Suppressor macrophage (primary cell): ENCODE measurements at places on chromosomes 13 and 19.

- peak; percentile 10 for DNase-seq
These were observed 467 bp upstream of the CLN5 start for GRCh38 chr13:76991432-76991795.

- DNase-seq, result no peak
These were observed 318.4 kb upstream of the OBI1 start for GRCh38 chr13:78977311-78977710.

DNA sequence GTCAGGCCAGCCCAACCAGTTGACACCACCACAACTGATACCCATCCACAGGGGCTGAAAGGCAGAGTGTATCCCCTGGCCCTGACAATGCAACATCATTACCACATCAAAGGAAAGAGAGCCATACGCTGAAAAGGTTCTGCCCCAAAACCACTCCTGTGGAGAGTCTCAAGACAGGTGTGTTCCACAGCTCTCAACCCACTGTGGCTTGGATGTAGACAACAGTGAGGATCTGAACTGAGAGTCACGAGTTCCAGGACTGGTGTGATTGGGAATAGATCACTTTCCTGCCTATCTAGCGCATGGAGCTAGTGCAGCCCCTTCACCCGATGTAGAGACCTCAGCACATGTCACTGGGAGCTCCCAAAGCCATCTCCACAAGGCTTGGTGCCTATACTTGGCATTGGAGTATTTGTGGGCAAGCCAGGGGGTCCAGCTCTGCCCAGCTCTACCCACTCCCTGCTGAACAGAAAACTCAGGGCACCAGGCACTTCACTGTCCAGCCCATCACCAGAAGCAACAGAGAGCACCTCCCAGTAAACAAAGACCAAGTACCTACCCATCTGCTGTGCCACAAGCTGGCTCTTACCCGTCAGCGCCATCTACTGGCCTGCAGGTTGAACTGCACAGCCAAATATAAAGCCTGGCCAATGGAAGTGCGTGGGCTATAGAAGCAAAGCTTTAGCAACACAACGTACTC is 579.5 kb downstream of the UQCRFS1 start:
- DNase-seq, result peak; percentile 80

DNA sequence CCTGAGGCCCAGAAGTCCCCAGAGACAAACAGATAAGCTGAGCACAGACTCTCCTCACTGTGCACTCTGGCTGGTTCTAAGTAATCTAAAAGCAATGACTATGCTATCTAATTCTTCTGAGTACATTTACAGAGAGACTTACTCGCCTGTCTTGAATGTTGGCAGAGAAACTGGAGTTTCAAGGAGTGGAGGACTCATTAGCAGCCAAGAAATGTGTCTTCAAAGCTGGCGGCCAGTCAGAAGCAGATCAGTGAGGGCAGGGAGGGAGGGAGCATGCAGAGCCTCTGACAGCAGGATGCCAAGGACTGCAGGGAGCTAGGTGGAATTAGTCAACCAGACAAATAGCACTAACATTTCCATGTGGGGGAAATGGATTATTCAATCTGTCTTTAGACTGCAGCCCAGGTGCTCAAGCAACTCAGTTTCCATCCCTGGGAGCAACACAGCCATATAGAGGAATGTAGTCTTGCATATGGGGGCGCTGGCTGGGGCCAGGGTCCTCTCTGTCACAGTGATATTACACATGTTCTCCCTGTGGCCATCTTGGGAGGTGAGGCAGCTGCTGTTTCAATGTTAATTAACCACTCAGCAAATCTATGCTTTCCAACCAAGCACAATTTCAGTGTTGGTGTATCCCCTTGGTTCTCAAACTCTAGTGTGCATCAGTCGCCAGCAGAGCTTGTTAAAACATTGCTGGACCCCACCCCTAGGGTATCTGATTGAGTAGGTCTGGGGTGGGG is 97.9 kb downstream of the CCNA1 start:
- DNase-seq, result no peak

- peak; percentile 88 for DNase-seq
These were observed 16.3 kb downstream of the DCUN1D2 start for GRCh38 chr13:113474179-113474578.

GRCh38 chr19:2852598-2852997 is 11.3 kb downstream of the ZNF555 start:
- no peak for DNase-seq

DNA sequence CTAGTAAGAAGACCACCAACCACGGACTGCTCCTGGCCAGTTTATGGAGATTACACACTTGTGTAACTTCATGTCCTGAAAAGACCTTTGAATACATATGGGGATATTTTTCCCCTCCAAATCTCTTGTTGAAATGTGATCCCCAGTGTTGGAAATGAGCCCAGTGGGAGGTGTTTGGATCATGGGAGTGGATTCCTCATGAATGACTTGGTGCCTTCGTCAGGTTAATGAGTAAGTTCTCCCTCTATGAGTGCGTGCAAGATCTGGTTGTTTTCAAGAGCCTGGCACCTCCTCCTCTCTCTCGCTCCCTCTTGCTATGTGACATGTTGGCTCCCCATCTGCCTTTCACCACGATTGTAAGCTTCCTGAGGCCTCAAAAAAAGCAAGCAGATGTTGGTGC is 769.0 kb upstream of the SLITRK1 start:
- no peak for DNase-seq

- DNase-seq, result no peak
These were observed 24.4 kb upstream of the URAD start for GRCh38 chr13:28012896-28013295.

- no peak for DNase-seq
These were observed 23.7 kb downstream of the CLEC17A start for GRCh38 chr19:14606627-14607026.
